ENCODE measurements at places on chromosomes 13 and 19. TPM values are rescaled to one million over a fixed set of nuclear protein-coding genes. Genes with fewer than 3 reads are reported as not detected.

The ZNF470 gene
- polyA plus RNA-seq, result 2.5 TPM

The CD33 gene
- polyA plus RNA-seq, result 9.6 TPM

The PABPC3 gene
- polyA plus RNA-seq, result 0.03 TPM

The PCDH8 gene
- not detected for polyA plus RNA-seq

The FARSA gene
- 55.4 TPM for polyA plus RNA-seq

The ADGRE3 gene
- 0.05 TPM for polyA plus RNA-seq

The ZNF525 gene
- polyA plus RNA-seq, result 7.4 TPM

The TMEM150B gene
- 4.1 TPM for polyA plus RNA-seq

The MBD3L3 gene
- not detected for polyA plus RNA-seq

The ZNF43 gene
- polyA plus RNA-seq, result 7.5 TPM

The EML2 gene
- 27.1 TPM for polyA plus RNA-seq

The NAXD gene
- 35.8 TPM for polyA plus RNA-seq

The RGL3 gene
- polyA plus RNA-seq, result 5.1 TPM

The FAM32A gene
- 89.5 TPM for polyA plus RNA-seq

The PLVAP gene
- 46.6 TPM for polyA plus RNA-seq

The LIM2 gene
- not detected for polyA plus RNA-seq

The SIGLEC12 gene
- polyA plus RNA-seq, result 5.3 TPM

The ITGBL1 gene
- polyA plus RNA-seq, result 0.59 TPM

The HIF3A gene
- polyA plus RNA-seq, result 82.7 TPM

All from spleen (tissue), 13 donors.